Kidney epithelial cell (primary cell): ENCODE measurements at places on chromosomes 5 and 9.

- no peak for DNase-seq
Measured at GRCh38 chr9:89425921-89426383, 72.0 kb downstream of the SEMA4D start.

- no peak for DNase-seq
Measured at GRCh38 chr5:145824040-145824439, 11.1 kb downstream of the PRELID2 start.

- DNase-seq: no peak
Measured at GRCh38 chr5:168874713-168875380, 295.7 kb upstream of the PANK3 start.

DNA sequence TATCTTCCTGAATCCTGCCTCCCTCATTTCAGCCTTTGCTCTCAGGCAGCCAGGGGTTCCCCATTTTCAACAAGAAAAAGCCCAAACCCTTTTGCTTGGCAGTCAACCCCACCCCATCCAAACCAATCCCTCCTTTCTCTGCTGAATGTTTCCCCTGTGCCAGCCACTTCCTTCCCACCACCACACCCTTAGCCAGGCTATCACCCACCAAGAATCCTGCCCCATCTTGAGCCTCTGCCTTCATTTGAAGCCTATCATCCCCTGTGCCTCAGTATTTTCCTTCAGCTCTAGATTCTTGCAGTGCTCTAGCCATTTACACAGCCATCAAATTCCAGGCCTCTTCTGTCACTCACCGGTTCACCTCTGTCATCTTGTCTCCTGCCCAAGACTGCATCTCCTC lies 15.3 kb upstream of the FIBCD1 start:
- no peak for DNase-seq

GRCh38 chr9:112310826-112311225 lies 22.6 kb downstream of the PTBP3 start:
- DNase-seq: no peak

- DNase-seq: no peak
Measured at GRCh38 chr9:77023726-77024125, 4.3 kb downstream of the FOXB2 start.

DNA sequence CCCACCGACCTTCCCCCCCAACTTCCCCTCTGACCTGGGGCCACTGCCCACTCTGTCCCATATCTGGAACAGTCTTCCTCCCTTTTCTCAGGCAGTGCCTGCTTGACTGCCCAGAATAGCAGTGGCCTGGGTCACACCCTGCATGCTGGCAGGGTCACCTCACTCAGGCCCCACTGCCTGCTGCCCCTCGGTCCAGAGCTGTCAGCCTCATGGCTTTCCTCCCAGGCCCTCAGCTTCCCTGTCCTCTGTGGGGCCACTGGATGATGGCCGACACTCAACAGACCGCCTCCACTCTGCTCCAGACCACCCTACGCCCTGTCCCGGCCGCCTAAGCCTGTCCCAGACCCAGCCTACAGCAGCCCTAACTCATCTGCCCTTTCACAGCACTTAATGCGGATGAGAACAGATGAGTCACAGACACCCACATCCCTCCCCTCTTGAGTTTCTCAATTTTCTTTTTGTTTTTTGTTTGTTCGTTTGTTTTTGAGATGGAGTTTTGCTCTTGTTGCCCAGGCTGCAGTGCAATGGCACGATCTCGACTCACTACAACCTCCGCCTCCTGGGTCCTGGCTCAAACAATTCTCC lies 5.9 kb downstream of the PNPLA7 start:
- DNase-seq: no peak

DNA sequence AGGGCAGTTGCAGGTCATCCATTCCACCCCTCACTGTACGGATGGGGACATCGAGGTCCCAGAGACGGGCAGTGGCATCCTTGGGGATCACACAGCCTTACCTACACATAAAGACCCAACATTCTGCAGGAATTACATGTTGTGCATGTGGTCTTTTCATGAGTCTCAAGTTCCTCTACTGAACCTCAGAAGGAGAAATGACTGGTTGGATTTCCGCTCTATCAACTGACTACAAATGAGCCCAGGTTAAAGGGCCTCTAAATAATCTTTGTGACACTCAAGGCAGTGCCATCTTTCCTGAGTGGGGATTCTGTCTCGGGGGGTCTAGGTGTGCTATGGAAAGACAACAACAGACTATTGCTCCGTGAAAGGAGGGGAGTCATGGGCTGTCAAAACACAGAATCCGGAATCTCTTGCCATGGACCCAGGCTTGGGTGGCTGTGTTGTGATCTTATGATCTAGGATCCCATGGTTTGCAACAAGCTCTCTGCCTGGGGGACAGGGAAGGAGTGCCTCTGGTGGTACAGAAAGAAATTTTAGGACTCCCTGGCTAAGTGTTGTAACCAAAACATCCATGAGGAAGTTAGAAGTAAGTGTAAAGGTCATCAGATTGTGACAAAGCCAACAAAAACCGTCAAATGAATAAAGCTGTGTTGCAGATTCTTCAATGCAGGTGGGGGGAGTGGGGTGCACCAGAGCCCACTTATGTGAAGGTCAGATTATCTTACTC lies 1.9 kb upstream of the SLC31A2 start:
- no peak for DNase-seq

- DNase-seq: no peak
Measured at GRCh38 chr5:148978370-148979082, 84.3 kb downstream of the SH3TC2 start.

- DNase-seq: no peak
Measured at GRCh38 chr9:626596-626995, 214.9 kb upstream of the DMRT1 start.

- no peak for DNase-seq
Measured at GRCh38 chr9:134913041-134913712, 4.5 kb downstream of the FCN1 start.

DNA sequence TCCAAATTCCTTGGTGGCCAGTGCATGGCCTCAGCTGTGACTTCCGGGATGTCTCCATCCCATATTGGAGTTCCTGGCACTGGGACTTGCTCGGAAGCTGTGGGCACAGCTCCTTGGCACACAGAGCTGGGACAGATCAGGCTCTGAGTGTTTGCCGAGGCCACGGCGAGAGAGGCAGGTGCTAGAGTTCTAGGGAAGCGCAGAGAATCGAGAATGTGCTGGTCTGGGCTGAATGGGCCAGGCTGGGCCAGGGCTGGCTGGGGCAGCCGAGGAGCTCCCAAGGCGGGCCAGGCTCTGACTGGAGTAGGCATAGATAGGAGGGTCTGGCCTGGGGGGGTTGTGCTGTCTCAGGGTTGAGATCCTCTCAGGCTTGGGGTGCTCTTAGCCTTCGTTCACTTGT lies 45.4 kb downstream of the HMCN2 start:
- no peak for DNase-seq

DNA sequence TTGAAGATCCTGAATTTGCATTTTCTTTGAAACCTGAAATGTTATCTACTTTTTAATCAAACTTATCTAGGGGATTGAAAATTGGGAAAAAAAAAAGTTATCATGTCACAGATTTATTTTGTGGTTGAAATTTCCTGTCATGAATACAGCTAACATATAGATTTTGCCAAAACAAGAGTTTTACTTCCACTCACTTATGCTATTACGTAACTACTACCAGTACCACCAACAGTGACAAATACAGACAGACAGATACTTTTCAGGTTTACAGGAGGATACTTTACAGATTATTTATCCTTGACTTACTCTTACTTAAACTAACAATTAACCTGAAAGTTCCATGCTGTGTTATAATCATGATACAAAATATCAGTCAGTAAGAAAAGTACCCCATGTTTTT lies 6.8 kb upstream of the MRPS30 start:
- no peak for DNase-seq

GRCh38 chr5:95043234-95043633 lies 241.7 kb downstream of the MCTP1 start:
- no peak for DNase-seq

DNA sequence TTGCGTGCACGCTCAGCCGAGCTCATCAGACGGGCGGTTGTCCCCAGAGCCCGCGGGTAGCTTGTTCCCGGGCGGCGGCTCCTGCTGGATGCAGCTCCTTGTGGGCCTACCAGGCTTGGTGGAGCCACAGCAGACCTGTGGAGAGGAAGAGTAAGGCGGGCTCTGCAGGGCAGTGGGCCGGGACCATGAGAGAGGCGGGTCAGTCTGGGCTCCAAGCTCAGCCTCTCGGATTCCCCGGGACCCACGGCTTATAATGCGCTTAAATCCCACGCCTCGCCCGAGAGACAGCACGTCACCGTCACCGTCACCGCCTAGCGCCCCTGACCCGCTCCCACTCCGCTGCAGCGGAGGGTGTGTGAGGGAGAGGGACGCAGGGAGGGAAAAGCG lies 1.9 kb upstream of the ANKRD18A start:
- DNase-seq: no peak

GRCh38 chr5:55191165-55191564 lies 18.2 kb upstream of the CDC20B start:
- no peak for DNase-seq

GRCh38 chr9:76292246-76292645 lies 102.0 kb downstream of the RFK start:
- DNase-seq: no peak

- peak; percentile 31 for DNase-seq
Measured at GRCh38 chr5:143094087-143094521, 309.4 kb downstream of the NR3C1 start.

GRCh38 chr9:109640580-109641371 lies 139.2 kb upstream of the PALM2AKAP2 start:
- no peak for DNase-seq

- DNase-seq: no peak
Measured at GRCh38 chr9:73549991-73550390, 398.3 kb downstream of the ANXA1 start.

DNA sequence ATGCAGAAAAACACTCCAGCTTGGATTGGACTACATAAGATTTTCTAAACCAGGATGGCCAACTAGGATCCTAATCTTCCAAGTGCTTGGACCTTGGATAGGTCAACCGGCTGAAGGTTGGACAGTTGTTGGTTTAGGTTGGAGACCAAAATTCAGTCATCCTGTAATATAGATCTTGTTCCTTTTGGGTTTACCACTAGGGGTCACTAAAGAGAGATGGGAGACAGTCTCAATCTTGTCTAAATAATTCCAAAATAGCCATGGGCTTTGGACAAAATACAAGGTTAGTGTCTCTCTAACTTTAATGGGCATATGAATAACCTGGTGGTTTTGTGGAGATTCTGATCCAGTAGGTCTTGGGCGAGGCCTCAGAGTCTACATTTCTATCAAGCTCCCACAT lies 148.7 kb upstream of the ERCC6L2 start:
- peak; percentile 7 for DNase-seq

- DNase-seq: no peak
Measured at GRCh38 chr5:15168358-15168757, 296.8 kb upstream of the ANKH start.

- no peak for DNase-seq
Measured at GRCh38 chr5:145829708-145830361, 5.3 kb downstream of the PRELID2 start.

DNA sequence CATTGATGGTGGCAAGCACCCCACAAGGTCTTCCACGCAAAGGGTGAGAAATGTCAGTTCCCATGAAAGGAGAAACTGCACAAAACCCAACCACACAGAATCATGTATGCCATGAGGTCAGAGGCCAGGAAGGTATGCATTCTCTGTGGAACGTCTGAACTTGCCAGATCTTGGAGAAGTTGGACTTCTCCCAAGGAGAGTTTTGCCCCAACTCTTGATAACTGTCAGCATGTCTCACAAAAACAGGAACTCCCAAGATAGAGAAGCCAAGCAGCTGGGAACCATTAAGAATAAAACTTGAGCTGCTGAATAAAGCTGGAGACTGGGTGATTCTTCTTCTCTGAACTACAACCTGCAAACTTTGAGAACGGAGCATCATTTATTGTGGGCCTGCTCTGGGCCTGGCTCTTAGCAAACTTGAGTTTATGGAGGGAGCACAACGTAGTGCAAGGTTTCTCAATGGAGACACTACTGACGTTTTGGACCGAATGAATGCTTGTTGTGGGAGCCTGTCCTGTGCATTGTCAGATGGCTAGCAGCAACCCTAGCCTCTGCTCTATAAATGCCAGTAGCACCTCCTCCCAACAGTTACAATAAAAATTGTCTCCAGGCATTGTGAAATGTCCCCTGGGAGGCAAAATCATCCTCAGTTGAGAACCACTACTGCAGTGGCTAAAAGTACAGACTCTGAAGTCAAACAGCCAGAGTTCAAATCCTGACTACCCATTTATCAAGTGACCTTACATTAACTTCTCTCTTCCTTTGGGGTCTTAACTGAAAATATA lies 193.5 kb downstream of the ACTL7B start:
- no peak for DNase-seq

- DNase-seq: no peak
Measured at GRCh38 chr5:14577971-14578370, 3.6 kb upstream of the OTULINL start.

DNA sequence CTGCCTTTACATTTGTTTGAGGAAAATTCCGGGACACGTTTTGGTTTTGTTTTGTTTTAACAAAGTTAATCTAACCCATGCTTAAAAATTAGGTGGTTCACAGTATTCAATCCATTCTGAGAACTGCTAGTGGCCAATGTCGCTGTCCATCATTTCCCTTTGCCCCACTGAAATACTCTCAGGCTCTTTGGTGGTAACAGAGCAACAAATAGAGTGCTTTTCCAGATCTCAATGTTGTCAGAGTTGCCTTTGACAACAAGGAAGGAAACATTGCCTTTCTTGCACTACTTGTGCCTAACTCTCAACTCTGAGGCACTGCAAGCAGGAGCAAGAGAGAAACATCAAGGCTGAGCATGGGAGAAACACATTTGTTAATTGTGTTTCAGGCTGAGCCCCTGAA lies 154.0 kb downstream of the MCTP1 start:
- DNase-seq: no peak

- no peak for DNase-seq
Measured at GRCh38 chr5:6036006-6036405, 342.3 kb downstream of the MED10 start.

GRCh38 chr5:123217173-123217572 lies 128.1 kb downstream of the PRDM6 start:
- no peak for DNase-seq

GRCh38 chr9:99497641-99498040 lies 275.6 kb downstream of the SEC61B start:
- no peak for DNase-seq

GRCh38 chr5:127518319-127518621 lies 830 bp downstream of the PRRC1 start:
- no peak for DNase-seq
